ENCODE measurements at places on chromosomes 3 and 15.

DNA sequence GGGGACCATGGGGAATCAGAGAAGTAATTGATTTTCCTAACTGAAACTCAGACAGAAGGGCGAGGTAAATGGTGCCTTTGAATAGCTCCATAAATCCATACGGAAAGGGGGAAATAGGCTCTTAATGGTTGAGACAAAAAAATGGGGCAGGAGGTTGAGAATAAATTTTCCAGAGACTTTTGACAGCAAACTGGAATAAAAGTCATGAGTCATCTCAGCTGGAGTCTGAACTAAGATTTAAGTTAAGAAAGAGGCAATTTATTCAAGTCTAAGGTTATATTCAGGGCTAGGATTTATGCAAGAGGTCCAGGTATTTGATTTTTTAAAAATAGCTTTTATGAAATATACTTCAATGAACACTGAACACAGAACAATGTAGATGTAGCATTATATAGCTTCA is 238.7 kb upstream of the RORA start:
- no peak for DNase-seq

- no peak for DNase-seq
Measured at GRCh38 chr3:196431181-196432136, 768 bp downstream of the UBXN7 start.

- no peak for DNase-seq
Measured at GRCh38 chr3:17726313-17726712, 16.1 kb downstream of the TBC1D5 start.

DNA sequence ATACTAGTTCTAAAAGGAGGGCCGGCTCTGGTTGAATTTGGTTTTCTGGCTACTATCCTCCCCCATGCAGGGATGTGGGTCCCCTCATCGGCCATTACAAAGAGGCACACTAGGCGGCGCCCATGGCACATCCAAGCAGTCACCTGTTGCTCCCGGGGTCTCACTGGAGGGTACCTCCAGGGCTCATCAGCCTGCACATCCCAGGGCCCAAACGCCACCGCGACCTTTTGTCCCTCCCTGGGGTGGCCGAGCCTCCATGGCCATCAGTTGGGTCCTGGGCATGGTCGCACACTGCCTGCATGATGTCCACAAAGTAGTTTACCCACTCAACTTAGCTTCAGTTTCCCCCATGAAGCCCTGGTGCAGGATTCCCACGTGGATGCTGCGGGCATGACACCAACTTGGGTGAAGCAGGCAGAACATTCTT is 28.3 kb downstream of the IDH3A start:
- no peak for DNase-seq

DNA sequence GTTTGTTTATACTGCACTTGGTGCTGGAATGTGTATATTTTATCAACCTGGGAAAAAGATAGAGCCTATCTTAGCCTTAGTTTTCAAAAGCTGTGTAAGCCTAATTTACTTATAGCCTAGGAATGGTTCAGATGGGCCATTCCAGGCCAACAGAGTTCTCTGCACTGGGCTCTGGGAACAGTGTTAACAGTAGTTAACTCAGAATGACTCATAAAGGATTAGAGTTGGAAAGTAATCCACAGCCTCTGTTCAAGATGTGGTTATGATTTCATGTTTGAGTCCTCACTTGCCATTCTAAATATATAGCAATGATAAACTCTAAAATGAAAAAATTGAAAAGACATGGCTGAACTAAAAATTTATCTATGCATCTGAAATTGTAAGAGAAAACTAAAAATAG is 22.6 kb upstream of the PEX5L start:
- DNase-seq: peak; percentile 27

GRCh38 chr15:100211855-100212850 is 129.6 kb downstream of the ADAMTS17 start:
- DNase-seq: no peak

- no peak for DNase-seq
Measured at GRCh38 chr3:105353485-105354161, 13.1 kb upstream of the ALCAM start.

- no peak for DNase-seq
Measured at GRCh38 chr15:52105846-52106245, 6.7 kb downstream of the BCL2L10 start.

GRCh38 chr3:177440456-177441104 is 243.3 kb upstream of the TBL1XR1 start:
- DNase-seq: no peak

- DNase-seq: no peak
Measured at GRCh38 chr3:88219138-88219792, 69.5 kb downstream of the C3orf38 start.

DNA sequence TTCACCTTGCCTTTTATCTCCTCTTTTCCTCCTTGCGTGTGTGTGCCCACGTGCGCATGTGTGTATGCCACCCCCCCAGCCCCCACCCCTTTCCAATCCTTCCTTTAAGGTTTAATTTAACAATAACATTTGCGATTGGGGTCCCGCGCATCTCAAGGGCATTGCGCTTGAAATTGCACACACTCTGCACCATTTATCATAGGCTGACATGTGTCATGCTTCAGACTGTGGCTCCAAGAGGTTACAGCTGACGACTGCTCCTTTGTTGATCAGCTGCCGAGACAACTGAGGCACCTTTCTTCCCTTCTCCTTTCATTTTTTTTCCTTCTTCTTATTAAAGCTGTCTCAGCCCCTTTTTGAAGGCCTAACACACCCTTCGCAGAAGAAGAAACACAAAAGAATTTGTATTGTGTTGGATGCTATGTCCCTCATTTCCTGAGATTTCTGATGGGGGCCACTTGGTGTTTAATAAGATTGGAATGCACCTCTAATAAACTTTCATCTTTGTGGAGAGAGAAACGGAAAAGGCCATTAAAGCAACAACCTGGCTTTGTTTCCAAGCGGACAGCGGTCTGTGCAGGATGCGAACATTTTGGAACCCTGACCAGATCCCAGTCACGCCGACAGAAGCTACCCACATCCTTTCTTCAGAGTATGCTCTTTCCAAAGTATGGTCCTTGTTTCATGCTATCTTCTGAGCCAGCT is 470.1 kb downstream of the MCTP2 start:
- no peak for DNase-seq

- DNase-seq: no peak
Measured at GRCh38 chr15:66216806-66217205, 36.7 kb downstream of the MEGF11 start.

GRCh38 chr15:99450896-99451358 is 114.9 kb upstream of the MEF2A start:
- no peak for DNase-seq

DNA sequence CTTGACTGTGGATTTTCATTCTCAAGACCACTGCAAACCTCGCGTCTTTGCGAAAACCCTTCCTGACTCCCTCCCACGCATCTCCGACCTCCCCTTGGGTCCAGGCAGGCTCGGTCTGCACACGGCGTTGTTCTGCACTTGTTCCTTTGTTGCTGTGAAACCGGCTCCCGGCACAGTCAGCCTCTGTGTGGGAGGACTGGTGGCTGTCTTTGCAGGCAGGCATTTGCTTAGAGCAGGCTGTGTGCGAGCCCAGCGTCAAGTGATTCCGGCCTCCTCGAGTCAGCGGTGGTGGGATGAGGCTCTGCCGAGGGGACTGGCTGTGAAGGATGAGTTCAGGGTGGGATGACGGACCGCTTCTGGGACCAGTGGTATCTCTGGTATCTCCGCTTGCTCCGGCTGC is 102.6 kb upstream of the ROPN1 start:
- DNase-seq: no peak

- DNase-seq: no peak
Measured at GRCh38 chr15:70060993-70061305, 36.8 kb downstream of the TLE3 start.

DNA sequence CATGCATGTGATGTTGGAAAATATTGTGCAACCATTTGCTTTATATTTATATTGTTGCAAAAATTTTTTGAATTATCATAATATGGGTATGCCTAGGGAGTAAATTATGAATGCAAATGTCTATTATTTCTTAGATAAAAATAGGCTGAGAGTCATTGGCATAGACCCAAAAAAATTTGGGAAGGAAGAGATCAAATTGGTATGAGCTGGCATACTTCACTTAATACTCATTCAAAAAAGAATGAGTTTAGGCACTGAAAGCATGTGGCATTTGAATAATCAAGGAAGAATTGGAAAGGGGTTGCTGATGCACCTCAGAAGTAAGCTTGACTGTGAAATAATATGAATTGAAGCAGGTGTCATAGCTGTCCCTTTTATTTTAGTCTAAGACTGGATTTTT is 764.0 kb upstream of the DPPA4 start:
- DNase-seq: no peak

- no peak for DNase-seq
Measured at GRCh38 chr3:62926494-62926893, 51.3 kb upstream of the CADPS start.

GRCh38 chr3:150787741-150788370 is 24.9 kb upstream of the SIAH2 start:
- DNase-seq: peak; percentile 18

DNA sequence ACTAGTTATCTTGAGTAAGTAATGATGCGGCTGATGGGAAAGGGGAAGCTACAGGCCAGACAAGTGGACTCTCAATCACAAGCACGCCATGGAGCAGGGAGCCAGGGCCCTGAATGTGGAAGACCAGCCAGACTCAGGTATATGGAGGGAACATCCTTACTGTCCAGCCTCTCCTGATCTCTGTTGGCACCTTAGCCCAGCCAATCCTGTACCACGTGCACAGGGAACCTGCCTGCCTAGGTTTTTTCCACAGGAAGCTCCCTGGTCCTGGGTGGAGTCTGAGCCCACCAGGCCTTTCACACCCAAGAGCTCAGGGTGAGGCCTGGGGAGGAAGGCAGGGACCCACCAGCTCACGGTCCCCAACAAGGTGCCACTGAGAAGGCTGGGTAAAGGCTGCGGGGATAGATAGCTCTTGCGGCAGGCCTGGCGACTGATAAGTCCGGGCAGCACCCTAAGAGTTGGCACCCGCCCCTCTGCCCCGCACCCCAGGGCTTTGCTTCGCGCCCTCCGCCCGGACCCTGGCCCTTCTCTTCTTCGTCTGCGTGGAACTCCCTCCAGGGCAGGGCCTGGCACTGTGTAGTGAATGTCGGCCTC is 933 bp upstream of the APEH start:
- no peak for DNase-seq

DNA sequence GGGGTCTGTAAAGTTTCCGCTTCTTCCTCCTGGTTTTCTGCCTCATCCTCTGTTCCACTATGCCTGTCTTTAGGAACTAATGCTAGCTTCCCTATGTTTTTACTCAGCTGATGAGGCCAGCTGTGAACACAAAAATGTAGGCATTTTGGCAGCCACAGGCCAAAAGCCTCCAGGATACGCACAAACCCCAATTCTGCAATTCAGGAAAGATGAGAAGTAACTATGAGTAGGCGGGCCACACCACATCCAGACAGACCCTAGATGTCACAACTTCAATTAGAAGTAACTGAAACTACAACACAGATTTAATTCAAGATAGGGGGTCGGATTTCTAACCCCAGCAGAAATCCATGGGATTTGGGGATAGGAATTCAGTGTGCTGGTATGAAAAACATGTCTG is 11.9 kb downstream of the CA12 start:
- DNase-seq: no peak

GRCh38 chr15:91338766-91339165 is 238.7 kb downstream of the SV2B start:
- DNase-seq: no peak

DNA sequence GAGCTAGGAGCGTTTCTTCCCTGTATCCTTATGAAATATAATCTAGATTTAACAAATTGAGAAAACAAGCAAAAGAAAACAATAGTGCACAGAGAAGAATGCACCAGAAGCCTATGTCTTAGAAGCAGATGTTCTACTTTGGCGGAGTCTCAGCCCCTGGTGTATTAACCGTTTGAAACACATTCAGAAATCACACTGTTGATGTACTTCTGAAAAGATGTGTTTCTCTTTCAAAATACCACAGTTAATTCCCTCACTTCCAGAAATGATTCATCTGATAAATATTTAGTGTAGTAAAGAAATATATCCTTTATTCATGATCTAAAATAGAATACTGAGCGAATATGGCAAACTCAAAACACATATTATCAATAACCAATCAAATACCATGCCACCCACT is 77.7 kb downstream of the CBLB start:
- DNase-seq: peak; percentile 86

DNA sequence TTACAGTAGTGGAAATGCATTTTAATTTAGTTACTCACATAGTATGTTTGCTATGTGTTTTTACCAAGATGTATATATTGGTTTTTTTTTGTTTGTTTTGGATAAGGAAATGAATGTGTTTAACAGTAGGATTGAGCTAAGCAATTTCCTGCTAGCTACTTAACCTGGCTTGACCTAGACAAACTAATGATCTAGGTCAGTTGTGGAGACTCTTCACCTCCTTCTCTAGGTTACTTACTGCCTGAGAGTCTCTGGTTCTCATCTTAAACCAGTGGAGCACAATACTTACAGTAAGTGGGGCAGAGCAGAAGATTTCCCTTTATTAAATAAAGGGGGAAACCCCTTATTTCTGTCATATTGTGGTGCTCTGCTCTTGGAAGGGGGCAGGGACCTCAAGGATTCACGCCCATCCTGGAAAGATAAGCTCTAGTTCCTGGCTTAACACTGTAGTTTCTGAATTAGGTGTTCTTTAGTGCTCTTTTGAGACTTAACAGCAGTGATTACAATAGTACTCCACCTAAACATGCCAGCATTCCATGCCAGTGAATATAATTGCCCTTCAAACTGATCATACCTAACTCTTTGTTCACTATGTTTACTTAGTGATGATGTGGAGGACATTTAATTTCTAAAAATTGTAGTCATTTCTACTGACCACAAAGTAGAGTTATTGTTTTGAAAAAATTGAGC is 79.9 kb downstream of the UBP1 start:
- DNase-seq: peak; percentile 26

DNA sequence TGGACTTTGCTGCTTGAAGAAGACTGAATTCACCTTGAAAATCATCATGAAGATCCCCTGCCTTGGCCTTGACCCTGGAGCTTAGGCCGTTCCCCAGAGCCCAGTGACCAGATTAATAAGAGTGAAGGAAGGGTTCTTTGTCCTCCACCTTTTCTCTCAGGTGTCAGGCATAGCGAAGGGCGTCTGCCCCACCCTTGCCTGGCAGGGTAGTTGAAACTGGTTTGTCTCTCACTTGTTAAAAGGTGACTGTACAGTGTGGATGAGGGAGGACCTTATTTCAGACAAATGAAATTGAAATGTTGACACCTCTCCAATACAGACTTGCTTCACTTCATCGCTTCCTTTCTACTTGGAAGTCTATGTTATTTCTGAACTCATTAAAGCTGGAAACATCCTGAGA is 223.7 kb upstream of the BHLHE40 start:
- no peak for DNase-seq

DNA sequence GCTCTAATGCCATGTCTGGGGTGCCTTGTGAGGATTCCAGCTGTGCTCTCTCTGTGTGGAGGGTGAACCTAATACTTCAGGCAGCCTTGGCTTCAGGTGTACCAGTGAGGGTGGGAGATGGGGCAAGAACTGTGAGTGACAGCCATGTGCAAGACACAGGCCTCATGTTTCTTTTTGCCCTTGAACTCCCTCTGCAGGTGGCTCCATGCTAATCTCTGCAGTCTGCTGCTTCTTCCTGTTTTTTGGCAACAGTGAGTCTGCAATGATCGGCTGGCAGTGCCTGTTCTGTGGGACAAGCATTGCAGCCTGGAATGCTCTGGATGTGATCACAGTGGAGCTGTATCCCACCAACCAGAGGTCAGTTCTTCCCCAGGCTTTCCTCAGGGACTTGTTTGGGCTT is 189.3 kb downstream of the SV2B start:
- DNase-seq: no peak

GRCh38 chr3:123980539-123980938 is 11.4 kb downstream of the ROPN1 start:
- no peak for DNase-seq

- DNase-seq: no peak
Measured at GRCh38 chr15:94526071-94526689, 294.8 kb downstream of the MCTP2 start.

GRCh38 chr3:184298759-184299487 is at the start of gene PSMD2:
TSS of gene PSMD2 (plus strand) at chr3:184299241. CDS start at chr3:184299267, 26 bp downstream.
- peak; percentile 84 for DNase-seq

Data from skeletal muscle cell (primary cell).